ENCODE measurements at places on chromosomes 16 and 17. TPM values are rescaled to one million over a fixed set of nuclear protein-coding genes. Genes with fewer than 3 reads are reported as not detected.

GRCh38 chr17:75006653-75007052 is 5.8 kb upstream of the MRPL58 start:
- no peak overlapping the region for H3K4me3 ChIP-seq
- H3K27ac ChIP-seq = no peak overlapping the region
- peaks cover 9% of the 10 kb centered on the region for H3K4me1 ChIP-seq
- DNase-seq = no peak

DNA sequence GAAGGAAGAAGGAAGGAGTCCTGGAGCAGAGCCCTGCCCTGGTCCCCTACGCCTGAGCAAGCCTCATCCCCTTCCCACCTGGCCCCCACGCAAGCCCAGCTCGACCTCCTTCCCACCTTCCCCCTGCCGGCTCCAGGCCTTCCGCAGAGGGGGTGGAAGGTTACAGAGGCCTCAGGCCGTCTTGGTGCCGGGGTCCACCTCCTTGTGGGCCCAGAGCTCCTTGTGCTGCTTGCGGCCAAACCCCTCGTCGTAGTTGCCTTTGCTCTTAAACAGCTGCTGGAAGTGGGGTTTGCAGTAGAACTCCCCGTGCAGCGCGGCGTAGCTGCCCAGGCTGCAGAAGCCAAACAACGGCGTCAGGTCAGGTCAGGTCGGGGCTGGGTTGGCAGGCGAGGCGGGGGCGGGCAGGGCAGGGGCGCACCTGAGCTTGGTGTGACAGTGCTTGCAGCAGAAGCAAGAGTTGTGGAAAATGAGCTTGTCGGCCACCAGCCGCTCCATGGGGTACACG is 1.5 kb downstream of the LIMD2 start:
- DNase-seq = no peak
- H3K27ac ChIP-seq = peak overlapping the region; percentile 97
- no peaks in the 10 kb centered on the region for H3K27me3 ChIP-seq
- H3K4me3 ChIP-seq = peak overlapping the region; percentile 41
- peaks cover 5% of the 10 kb centered on the region for H3K36me3 ChIP-seq

GRCh38 chr16:51755039-51755501 is 604.0 kb upstream of the SALL1 start:
- no peak overlapping the region for H3K27ac ChIP-seq
- H3K4me3 ChIP-seq = no peak overlapping the region
- H3K36me3 ChIP-seq = no peaks in the 10 kb centered on the region
- H3K4me1 ChIP-seq = no peaks in the 10 kb centered on the region

- DNase-seq = no peak
- no peaks in the 10 kb centered on the region for H3K36me3 ChIP-seq
- no peak overlapping the region for H3K27ac ChIP-seq
- H3K27me3 ChIP-seq = no peaks in the 10 kb centered on the region
- no peak overlapping the region for H3K4me3 ChIP-seq
Observed at GRCh38 chr17:17004251-17004996, 32.5 kb upstream of the TNFRSF13B start.

GRCh38 chr16:17339764-17340541 is 130.8 kb downstream of the XYLT1 start:
- DNase-seq = no peak
- no peaks in the 10 kb centered on the region for H3K36me3 ChIP-seq
- no peaks in the 10 kb centered on the region for H3K4me1 ChIP-seq
- no peak overlapping the region for H3K27ac ChIP-seq
- no peaks in the 10 kb centered on the region for H3K27me3 ChIP-seq
- no peak overlapping the region for H3K4me3 ChIP-seq

DNA sequence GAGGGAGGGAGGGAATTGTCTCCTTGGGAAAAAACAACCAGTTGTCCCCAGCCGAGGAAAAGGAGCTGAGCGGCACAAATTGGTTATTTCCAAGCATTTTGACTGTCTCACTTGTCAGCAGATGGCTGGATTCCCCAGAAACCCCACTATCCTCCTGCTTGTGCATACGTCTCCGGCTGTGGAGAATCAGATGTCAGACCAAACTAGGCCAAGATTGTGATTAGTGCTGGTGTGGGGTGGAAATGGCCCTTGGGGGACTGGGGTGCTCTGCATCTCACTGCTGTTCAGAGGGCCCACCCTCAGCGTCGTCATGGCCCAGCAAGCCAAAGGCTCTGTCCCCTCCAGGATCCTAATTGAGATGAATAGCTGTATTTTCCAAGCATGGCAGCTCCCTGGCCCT is 131.7 kb upstream of the HSBP1 start:
- no peak for DNase-seq
- H3K4me3 ChIP-seq = no peak overlapping the region
- no peak overlapping the region for H3K27ac ChIP-seq

DNA sequence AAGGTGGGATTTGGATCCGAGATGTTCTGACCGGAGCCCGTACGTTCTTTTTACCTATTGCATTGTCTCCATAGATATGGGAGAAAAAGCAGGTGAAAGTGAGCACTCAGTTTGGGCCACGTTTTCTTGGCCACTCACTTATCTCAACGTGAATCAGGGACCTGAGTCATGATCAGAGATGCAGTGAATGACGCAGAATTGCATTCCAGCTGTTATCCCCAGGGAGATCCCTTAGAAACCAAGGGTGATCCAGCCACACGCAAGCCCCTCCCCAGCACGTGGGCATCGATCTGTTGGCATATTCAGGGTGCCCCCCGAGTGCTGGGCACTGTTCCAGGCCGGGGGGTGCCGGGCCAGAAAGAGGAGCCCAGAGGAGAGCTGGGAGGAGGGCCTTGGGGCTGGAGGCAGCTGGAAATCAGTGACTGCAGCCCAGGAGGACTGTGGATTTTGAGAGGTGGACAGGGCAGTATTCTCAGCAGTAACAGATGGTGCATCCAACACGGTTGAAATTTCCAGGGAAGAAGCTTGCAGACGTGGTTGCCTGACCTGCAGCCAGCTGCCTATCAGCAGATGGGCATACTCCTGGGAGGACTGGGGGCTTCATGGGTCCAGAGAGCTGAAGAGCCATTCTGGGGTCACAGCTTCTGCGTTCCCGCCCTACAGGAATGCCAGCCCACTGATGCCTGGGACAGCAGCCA is 87.2 kb upstream of the CACNG5 start:
- no peak overlapping the region for H3K27ac ChIP-seq
- H3K27me3 ChIP-seq = no peaks in the 10 kb centered on the region
- no peak for DNase-seq

GRCh38 chr17:74814453-74814852 is 38.3 kb upstream of the NAT9 start:
- H3K27ac ChIP-seq = peak overlapping the region; percentile 85
- no peaks in the 10 kb centered on the region for H3K27me3 ChIP-seq
- no peak overlapping the region for H3K4me3 ChIP-seq
- no peaks in the 10 kb centered on the region for H3K4me1 ChIP-seq
- no peak for DNase-seq

Gene WNT9B
- total RNA-seq = not detected

GRCh38 chr16:48334325-48334724 is 50.9 kb downstream of the SIAH1 start:
- H3K27ac ChIP-seq = no peak overlapping the region
- DNase-seq = no peak

DNA sequence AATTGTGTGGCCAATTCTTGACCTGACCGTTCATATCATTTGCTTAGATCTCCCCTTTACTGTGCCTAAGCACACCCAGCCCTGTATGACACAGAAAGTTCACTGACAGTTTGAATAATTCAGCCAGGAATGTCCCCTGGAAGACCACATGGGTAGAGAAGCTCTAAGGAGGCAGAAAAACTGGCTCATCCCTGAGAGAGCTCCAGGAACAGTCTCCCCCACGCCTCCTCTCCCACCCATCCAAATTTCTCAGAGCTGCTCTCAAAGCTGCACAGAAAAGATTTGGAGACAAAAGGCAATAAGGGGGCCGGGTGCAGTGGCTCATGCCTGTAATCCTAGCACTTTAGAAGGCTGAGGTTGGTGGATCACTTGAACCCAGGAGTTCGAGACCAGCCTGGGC is 11.2 kb downstream of the PRAC1 start:
- no peaks in the 10 kb centered on the region for H3K36me3 ChIP-seq
- DNase-seq = no peak
- no peak overlapping the region for H3K27ac ChIP-seq
- H3K4me1 ChIP-seq = no peaks in the 10 kb centered on the region
- H3K27me3 ChIP-seq = peaks cover 100% of the 10 kb centered on the region
- H3K4me3 ChIP-seq = no peak overlapping the region

DNA sequence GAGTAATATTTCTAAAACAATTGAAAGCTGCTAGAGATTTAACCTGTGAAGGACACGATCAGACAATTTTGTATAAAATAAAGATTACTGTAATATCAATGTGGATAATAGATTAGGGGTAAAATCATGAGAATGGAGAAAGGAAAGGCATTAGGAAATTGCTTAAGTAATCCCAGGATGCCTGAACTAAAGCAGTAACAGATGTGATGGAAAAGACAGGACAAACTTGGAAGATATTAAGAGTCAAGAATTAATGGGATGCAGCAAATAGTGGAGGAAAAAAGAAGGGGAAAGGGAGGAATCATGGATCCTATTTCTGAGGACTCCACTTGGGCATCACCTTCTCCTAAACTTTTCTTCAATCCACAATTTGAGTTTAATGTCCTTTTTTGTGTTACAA is 437.1 kb upstream of the PMFBP1 start:
- H3K4me3 ChIP-seq = no peak overlapping the region
- H3K27me3 ChIP-seq = no peaks in the 10 kb centered on the region
- H3K27ac ChIP-seq = no peak overlapping the region
- DNase-seq = no peak

DNA sequence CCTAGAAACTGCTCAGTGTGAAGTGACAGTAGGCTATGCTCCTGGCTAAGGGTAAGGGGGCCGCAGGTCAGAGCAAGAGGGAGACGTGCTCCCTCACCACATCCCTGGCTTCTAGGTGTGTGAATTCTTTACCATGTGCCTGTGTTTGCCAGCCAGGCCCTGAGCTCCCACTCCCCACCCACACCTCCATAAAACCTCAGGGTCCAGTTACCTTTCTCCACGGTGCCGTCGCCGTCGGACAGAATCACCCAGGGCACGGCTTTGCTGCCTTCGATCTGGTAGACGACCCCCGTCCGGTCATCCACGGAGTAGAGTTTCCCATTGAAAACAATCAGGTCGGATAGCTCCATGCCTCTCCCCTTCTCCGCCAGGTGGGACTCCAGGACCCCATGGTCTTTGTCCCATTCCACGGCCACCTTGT is 12.8 kb downstream of the CANT1 start:
- H3K4me1 ChIP-seq = peaks cover 5% of the 10 kb centered on the region

GRCh38 chr16:10154389-10154788 is 27.8 kb downstream of the GRIN2A start:
- no peak overlapping the region for H3K27ac ChIP-seq
- H3K4me3 ChIP-seq = no peak overlapping the region
- no peaks in the 10 kb centered on the region for H3K27me3 ChIP-seq
- no peaks in the 10 kb centered on the region for H3K36me3 ChIP-seq
- no peaks in the 10 kb centered on the region for H3K4me1 ChIP-seq

DNA sequence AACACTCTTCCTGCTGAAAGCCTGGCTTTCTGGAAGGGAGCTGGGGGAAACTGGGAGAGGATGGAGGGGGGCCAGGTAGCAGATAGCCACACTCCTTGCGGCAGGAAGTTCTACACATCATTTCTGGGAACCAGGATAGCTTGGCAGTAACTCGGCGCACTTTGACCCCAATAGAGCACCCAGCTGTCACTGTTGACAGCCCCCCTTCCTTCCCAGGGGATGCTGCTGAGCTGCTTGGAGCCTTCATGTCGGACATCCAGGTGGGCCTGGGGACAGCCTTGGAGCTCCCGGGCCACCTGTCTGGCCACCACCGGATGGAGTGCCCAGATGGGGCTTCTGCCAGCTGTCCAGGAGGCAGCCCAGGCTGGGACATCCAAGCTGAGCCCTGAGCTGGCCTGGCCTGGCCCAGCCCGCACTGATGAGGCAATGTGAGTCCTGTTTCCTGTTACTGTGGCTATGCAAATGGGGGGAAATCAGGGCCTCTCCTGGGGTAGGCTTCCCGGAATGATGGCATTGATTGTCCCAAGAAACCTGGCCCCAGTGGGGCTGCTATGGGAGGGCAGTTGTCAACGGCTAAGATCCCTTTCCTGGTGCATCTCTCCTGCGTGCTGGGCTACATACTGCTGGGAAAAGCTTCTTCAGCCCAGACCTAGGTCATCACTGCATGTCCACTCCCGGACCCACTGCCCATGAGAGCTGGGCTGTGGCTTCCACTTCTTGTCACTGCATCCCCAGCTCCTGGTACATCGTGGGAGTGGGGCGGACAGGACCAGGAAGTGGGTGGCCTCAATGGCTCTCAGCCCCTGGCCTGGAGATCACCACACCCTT is 50.0 kb downstream of the SOCS1 start:
- no peaks in the 10 kb centered on the region for H3K4me1 ChIP-seq
- H3K4me3 ChIP-seq = no peak overlapping the region
- no peak overlapping the region for H3K27ac ChIP-seq
- no peak for DNase-seq
- no peaks in the 10 kb centered on the region for H3K36me3 ChIP-seq
- no peaks in the 10 kb centered on the region for H3K27me3 ChIP-seq

- H3K4me3 ChIP-seq = no peak overlapping the region
- DNase-seq = no peak
- no peak overlapping the region for H3K27ac ChIP-seq
- H3K36me3 ChIP-seq = no peaks in the 10 kb centered on the region
- H3K4me1 ChIP-seq = no peaks in the 10 kb centered on the region
- no peaks in the 10 kb centered on the region for H3K27me3 ChIP-seq
Observed at GRCh38 chr16:87823181-87823929, 46.0 kb downstream of the SLC7A5 start.

- no peak for DNase-seq
- H3K27ac ChIP-seq = no peak overlapping the region
- H3K4me3 ChIP-seq = peak overlapping the region; percentile 8
- no peaks in the 10 kb centered on the region for H3K36me3 ChIP-seq
- no peaks in the 10 kb centered on the region for H3K27me3 ChIP-seq
- peaks cover 10% of the 10 kb centered on the region for H3K4me1 ChIP-seq
Observed at GRCh38 chr16:2341456-2342447, 1.2 kb upstream of the ABCA3 start.

- H3K27ac ChIP-seq = peak overlapping the region; percentile 88
- peak overlapping the region; percentile 77 for H3K4me3 ChIP-seq
- H3K4me1 ChIP-seq = peaks cover 14% of the 10 kb centered on the region
- H3K36me3 ChIP-seq = no peaks in the 10 kb centered on the region
- peak; percentile 97 for DNase-seq
Observed at GRCh38 chr17:8185582-8186445, 4.2 kb downstream of the BORCS6 start.

Gene CISD3
- total RNA-seq = 14.9 TPM

Gene HYDIN
- 0.30 TPM for total RNA-seq

GRCh38 chr16:68590201-68590994 is 51.3 kb downstream of the ZFP90 start:
- peaks cover 5% of the 10 kb centered on the region for H3K4me1 ChIP-seq
- H3K4me3 ChIP-seq = no peak overlapping the region
- no peaks in the 10 kb centered on the region for H3K36me3 ChIP-seq
- H3K27me3 ChIP-seq = no peaks in the 10 kb centered on the region
